ENCODE measurements at places on chromosomes 16 and 17.

DNA sequence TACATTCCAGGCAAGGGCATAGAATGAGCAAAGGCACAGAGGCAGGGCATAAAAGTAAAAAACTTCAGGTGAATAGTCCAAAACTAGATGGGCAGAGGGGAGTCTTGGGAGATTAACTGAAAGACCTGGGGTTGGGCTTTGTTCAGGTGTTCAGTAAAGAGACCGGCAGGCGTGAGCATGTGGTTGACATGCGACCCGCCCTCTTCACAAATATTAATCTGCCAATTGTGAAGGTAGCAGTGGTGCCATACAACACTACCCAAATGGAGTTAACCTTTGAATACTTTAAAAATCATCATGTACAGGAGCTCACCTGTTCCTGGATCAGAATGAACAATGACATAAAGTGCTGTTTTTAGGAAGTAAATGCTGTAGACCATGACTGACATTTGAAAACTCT lies 225.5 kb downstream of the LGALS9B start:
- no peak for DNase-seq

- DNase-seq: no peak
Observed at GRCh38 chr16:5922686-5923085, 825.1 kb upstream of the EEF2KMT start.

- no peak for DNase-seq
Observed at GRCh38 chr17:5044630-5045029, 9.4 kb upstream of the SLC52A1 start.

DNA sequence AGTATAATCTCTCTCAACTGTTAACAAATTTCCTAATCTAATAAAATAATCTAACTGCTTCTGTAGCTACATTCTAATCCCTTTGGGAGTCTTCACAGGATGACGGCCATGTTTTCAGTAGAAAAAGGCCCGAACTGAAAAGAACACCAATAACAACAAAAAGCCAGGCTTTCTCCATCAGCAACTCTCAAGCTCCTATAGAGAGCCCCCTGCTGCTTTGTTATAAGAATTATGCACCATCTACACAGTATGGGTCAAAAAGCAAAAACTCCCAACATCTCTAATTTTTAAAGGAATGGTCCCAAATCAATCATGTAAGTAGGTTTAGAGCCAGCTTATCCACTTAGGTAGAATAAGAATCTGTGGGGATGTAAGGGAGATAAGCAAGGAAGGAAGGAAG lies 163.6 kb upstream of the C17orf78 start:
- DNase-seq: no peak

GRCh38 chr17:1104222-1104621 lies 75.6 kb downstream of the ABR start:
- no peak for DNase-seq

GRCh38 chr16:84665843-84666242 lies 17.5 kb downstream of the KLHL36 start:
- DNase-seq: no peak

DNA sequence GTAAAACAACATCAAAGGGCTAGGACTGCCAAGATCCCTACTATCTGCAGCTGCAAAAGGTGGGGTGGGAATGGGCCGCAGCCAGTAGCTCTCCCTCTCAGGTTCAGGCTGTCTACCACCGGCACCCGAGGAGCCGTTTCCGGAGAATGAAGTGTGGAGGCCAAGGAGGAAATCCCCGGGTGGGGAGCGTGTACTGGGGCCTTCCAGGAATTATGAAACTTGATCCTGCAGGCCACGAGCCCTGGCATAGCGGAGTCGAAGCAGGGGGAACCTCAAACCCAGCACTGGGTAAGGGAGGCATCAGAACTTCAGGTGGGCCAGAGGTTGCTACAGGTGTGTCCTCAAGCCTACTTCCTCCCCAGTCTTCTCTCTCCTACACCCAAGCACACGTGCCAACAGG lies 5.1 kb downstream of the INPP5K start:
- no peak for DNase-seq
